Activated naive CD8-positive, alpha-beta T cell treated with anti-CD3 and anti-CD28 coated beads for 36 hours (primary cell): ENCODE measurements at places on chromosomes 1 and 21. TPM values are rescaled to one million over a fixed set of nuclear protein-coding genes. Genes with fewer than 3 reads are reported as not detected.

DNA sequence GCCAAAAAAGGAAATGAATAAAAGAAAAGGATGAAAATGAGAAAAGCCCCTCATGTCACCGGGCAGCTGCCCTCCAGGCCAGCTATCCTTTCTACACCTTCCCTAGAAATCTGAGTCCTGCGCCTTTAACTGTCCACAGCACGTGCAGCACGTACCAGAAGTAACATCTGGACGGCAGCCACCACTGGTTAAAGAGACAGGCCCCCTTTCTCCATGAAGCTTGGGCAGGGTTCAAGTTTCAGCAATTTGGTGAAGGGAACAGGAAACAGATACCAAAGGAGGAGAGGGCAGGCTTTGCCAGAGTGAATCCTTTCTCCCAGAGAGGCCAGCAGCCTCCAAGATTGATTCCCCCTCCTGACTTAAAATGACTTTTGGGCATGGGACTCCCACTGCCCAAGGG is 3.6 kb upstream of the KIAA2013 start:
- no peak for DNase-seq

DNA sequence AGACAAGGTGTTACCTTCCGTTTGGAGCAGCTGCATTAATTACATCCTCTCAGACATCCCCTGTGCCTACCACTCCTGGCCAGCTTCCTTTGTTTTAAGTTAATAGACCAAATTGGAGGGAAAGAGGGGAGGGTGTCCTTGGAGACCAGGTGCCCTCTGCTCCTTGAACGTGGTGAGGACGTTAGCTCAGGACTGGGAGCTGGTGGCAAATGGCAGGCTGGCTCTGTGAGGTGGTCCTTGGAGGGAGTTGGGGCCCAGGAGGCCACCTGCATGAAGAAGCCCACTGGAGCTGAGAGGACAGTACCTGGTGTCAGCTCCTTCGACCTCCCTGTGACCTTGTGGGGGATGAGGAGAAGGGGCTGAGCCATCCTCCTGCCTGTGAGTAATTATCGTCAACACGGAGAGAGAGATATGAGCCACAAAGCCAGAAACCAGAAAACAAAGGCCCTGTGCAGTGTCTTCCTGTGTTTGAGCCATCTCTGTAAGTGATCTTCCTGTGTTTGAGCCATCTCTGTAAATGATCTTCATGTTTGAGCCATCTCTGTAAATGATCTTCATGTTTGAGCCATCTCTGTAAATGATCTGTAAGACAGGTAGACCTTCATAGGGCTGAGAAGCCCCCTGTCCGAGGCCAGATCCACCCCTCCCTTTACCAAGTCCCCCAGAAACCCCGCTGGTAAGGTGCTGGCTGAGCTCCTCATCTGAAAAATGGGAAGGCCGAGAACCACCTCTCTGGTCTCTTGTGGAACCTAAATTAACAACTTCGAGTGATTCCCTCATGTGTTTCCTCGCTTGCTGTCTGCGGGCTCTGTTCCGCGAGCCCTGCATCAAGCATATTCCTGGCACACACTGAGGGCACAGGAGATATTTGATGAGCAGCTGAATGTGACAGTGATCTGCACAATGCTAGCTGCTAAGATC is 126.0 kb downstream of the CAMTA1 start:
- no peak for DNase-seq

DNA sequence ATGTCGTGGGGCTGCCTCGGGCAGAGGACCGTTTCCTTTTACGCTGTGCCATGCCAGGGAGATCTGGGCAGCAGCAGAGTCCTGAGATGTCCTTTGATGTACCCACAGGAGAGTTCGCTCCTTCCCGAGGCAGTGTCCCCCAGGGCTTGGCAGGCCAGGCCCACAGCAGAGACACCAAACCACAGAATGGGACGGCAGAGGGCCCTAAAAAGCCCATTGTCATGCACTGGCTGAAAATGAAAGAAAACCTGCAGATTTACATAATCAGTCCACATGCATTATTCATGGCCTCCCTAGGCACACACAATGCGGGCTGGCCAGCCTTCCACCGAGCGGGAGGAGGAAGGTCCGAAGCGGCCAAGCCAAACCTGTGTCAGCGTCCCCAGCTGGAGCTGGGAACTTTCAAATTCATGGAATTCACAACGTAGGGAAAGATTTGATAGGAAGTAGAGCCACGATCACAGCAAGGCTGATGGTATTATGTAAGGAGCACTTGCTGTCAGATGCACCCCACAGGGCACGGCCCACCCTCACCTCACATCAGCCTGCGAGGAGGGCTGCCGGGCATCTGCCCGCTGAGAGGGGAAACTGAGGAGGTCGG is 25.3 kb upstream of the EFHD2 start:
- DNase-seq: no peak

- DNase-seq: no peak
Measured at GRCh38 chr1:227785805-227786671, 29.4 kb upstream of the PRSS38 start.

GRCh38 chr1:187648091-187648490 is 819.3 kb downstream of the PLA2G4A start:
- no peak for DNase-seq

SPATA1 gene
- total RNA-seq: 1.5 TPM

DNA sequence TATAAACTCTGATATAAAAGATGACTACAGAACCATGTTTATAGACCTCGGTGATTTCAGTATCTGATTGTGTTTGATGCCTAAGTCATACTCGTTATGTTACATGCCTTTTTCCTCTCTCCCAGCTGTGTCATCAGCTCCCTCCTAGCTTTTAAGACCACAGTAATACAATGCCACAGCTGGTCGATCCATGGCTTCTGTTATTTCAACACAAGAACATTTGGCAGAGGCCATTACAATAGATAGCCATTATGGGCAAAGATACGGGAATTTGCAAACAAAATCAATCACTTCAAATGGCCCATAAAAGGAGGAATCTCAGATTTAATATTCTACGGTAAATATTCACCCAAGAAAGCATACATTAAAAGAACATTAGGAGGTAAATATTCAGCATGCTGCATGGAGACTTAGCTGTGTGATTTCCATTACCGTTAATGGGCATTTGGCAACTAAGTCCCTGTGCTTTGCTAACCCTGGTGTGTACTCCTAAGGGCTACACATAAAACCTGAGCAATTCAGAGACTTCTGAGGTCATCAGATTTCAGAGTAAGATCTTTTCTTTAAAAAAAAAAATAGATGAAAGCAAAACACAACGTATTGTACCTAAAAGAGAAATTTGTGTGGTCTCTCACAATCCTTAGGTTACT is 153.4 kb downstream of the PIGK start:
- no peak for DNase-seq

DNA sequence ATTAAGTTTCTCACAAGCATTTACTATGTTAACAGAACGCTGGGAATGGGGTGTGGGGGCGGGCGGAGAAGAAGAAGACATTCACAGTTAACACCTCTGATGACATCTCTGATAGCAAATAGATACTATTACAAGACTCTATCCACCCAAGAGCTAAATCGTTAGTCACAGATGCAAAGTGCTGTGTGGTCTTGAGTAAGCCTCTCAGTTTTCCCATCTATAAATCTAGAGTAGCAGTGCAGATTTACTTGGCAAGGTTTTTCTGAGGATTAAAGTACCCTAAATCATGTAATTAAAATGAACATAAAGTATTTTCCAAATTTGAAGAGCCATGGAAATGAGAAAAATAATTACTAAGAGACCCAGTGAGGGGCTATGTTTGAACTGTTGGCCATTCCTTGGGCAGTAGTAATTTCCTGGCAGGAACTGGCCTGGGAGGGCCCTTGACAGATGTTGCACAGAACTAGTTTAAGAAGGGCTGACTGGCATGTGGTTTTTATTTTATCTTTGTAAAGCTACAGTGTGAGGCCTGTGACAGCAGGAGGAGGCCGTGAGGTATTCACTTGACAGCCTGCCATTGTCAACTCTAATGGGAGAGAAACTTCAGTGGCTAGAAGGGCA is 58.7 kb upstream of the APOBEC4 start:
- DNase-seq: no peak

TTLL10 gene
- total RNA-seq: not detected

DNA sequence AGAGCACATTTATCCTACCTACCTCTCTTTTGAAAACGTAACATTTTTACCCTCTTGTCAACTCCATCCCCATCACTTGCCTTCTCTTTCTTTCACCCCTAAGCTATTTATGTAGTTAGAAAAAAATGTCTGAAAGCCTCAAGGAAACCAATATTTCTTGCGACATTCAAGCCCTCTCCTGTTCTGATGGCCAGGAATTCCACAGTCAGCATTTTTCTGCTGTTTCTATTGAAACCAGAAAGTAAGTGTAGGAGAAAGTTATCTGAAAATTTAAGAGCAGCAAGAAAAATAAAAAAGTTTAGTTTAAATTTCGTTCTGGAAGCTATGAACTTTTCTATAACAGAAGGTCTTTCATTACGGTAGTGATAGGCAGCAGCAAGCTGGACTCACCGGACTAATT is 247.6 kb upstream of the PBX1 start:
- DNase-seq: no peak

GRCh38 chr1:172338295-172338735 is 82.2 kb upstream of the C1orf105 start:
- peak; percentile 48 for DNase-seq

DNA sequence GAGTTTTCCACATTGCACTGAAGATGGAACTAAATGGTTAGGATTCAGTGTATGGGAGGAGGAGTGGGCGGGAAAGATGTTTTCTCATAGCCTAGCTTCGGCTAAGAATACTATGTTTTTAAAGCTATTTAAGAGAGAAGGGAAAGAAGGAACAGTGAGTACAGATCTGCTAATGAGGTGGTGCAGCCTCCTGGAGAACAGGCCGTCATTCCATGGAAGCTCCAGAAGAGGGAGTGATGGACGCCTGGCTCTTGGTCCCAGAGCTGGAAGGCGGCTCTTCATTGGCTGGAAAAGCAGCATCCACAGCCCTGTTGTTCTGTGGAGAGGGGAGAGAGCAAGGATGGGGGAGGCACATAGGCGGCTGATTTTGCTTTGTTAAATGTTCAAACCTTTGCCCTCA is 6.9 kb downstream of the CAMK1G start:
- no peak for DNase-seq

GRCh38 chr1:84720221-84720780 is 30.0 kb upstream of the SSX2IP start:
- DNase-seq: no peak

DNA sequence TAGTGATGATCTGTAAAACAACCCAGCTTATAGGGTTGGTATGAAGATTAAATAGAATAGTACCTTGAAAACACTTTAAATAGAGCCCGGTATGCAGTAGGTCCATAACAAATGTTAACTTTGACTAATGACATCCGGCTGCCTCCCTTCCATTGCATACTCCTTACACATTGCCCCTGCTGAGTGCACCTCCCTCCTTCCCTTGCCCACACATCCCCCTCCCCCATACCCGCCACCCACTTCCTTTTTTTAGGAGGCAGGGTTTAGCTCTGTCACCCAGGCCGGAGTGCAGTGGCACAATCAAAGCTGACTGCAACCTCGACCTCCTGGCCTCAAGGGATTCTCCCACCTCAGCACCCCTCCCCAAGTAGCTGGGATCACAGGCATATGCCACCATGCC is 24.4 kb upstream of the ZC3H12A start:
- DNase-seq: peak; percentile 28

ORC1 gene
- 54.3 TPM for total RNA-seq

SLC27A3 gene
- 6.9 TPM for total RNA-seq

- DNase-seq: no peak
Measured at GRCh38 chr1:119603695-119604094, 44.4 kb downstream of the ZNF697 start.
